ENCODE measurements at places on chromosomes 3 and 15.

GRCh38 chr3:21216598-21216997 is 534.4 kb downstream of the ZNF385D start:
- DNase-seq, result no peak

GRCh38 chr3:134623615-134624245 is 27.1 kb downstream of the KY start:
- no peak for DNase-seq

DNA sequence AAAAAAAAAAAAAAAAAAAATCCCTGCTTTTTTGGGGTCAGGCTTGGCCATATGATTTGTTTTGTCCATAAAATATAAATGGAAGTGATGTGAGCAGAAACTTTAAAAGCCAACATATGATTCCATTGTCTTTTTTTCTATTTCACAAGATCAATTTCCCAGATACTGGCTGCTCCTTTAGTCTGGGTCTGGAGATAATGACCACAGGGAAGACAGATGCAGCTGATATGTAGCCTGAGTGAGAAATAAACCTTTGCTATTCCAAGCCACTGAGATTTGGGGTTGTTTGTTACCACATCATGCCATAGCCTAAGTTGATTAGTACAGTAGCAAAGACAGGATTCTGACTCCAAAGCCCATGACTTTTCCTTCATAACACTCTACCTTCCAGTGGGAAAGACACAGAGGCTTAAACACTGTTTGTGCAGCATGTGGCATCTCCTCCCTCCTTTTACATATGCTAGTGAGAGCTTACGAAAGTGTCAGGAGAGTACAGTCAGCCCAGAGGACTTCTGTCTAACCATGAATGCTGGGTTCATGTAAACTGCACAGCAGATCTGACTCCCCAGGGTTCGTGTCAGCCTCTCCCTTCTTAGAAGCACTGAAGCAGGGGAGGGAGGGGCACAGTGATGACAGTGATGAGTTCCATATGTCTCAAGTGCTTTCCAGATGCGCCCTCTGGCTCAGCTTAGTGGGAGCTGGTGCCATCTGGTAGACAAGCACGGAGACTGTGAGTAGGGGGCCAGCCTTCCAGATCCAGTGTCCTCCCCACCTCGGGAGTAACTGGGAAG is 36.7 kb upstream of the SLC7A14 start:
- no peak for DNase-seq

DNA sequence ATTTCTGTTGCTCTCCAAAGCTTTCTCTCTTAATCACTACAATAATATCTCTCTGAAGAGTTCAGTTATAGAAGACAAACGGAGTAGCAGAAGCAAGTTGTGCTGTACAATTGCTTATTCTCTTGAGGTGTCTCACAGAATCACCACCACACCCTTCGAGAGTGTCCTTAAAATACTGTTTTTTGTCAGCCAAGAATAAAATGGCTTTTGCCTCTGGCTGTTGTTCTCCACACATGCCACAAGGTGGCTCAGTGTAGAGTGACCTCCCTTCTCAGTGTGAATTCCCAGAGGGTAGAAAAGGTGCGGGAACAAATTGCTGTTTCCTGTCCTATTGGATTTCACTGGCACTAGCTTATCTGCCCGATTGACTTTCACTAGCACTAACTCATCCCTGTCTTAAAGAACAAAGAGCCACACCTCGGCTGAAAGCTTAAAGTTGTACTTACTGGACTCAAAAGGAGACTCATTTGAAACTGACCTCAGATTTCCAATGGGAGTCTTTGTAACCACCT is 134.2 kb upstream of the SATB1 start:
- no peak for DNase-seq

DNA sequence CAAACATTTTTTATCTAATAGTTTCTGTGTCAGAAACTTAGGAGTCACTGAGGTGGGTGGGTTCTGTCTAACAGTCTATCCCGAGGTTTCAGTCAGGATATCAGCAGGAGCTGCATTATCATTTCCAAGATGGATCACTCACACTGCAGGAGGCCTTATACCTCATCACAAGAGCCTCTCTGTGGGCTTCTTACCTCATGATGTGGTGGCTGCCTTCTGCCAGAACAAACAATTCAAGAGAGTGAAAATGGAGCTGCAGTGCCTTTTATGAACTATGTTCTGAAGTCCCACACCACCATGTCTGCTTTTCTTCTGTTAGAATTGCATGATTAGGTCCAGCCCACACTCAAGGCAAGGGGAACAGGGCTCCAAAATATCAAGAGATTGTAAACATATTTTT is 27.9 kb downstream of the RFX7 start:
- DNase-seq, result no peak

DNA sequence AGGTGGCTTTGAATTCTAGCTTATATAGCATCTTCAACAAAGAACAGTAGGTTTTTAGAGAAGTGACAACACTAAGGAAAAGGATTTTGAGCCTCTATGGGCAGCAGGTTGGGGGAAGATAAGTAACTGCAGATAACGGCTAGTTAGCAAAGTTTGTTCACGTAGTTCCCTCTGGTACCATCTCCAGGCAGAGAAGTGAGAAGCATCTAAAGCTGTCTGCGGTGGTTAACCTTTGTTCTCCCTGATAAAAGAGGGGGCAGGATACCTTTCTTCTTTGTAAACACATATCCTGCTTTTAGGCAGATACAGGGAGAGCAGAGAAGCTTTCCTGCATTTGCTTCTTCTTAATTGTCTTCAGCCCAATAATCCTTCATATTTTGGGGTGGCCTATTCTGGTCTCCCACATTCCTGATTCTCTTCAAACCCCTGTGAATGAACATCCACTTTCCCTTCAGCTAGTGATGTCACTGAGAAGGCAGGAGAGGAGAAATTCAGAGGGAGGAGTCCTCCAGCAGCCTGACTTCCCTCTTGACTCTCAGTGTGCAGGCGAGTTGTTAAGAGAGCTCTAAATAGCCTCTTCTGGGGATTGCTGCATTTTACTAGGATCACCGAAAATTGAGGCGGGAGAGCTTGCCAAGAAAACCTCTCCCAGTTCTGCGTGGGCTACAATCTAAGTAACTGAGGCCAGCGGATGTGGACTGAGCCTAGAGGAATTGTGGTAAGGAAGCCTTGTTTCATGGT is 393.7 kb upstream of the C2CD4B start:
- DNase-seq, result no peak

GRCh38 chr3:5465183-5465582 is 277.7 kb downstream of the EDEM1 start:
- DNase-seq, result no peak

DNA sequence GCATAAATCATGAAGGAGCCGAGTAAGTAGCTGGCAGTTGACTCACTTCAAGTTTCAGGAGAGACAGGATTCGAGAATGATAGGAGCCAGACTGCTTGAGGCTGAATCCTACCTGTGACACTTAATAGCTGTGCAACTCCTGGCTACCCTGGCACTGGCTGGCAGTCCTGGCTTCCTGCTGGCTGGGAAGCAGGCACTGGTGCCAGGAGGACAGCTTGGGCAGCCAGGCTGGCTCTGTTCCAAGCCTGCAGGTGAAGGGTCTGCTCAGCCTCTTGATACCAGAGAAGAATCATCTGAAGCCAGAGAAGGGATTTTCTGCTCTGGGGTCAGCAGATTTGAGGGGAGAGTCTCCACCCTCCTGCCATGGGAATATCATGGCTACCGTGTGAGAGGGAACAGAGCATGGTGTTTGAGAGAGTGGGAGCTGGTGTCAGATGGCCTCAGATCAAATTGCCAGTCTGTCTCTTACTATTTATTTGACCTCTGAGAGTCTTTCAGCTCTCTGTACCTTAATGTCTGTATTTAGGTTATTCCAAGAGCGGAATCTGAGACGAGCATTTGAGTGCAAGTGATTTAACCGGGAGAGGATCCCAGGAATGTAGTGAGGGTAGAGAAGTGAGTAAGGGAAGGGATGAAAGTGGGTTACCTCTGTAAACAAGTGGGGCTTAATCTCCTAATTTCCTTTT is 4.4 kb upstream of the XIRP1 start:
- DNase-seq, result no peak

DNA sequence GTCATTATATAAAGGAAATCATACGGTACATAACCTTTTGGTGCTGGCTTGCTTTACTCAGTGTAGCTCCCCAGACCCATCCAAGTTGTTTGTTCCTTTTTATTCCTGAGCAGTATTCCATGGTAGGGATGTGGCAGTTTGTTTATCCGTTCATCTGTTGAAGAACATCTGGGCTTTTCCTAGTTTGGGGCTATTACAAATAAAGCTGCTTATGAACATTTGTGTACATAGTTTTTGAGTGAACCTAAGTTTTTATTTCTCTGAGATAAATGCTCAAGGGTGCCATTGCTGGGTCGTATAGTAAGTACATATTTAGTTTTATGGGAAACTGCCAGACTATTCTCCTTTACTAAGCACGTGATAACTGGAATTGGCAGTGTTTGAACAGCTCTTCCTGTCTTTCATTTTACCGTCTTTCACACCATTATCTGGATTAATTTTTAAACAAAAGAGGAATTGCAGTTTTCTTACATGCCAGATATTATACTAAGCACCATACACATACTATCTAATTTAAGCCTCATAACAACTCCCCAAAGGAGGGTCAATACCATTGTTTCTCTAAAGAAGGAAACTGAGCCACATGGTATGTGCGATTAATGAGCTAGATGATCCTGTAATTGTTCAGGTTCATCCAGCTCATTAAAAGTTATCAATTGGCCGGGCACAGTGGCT is 85.6 kb downstream of the PTPRG start:
- DNase-seq, result no peak

- DNase-seq, result no peak
These were observed 618.7 kb downstream of the SI start for GRCh38 chr3:164459521-164460151.

DNA sequence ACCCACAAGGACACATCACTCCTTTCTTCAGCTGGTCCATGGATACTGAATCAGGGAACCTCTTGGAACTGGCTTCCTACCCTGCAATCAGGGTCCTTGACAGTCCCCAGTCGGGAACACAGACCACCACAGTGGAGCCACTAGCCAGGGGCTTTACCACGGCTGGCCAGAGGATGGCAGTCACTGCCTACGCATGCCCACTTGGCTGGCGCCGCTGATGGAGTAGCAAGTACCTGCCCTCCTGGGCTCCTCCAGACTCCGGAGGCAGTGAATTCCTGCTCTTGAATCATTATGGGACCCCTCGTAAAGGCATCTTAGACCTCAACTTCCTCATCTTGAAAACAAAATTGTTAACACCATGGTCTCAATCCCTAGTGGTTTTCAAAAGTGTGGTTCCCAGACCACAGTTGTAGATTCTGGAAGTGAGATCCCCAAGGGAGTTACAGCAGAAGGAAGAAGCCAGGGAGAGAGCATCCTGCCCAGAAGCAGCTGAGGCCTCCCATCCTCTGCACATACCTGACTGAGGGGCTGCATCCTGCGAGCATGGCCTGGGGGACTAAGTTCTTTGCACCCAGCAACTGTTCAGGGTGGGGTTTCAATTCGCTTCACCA is 9.1 kb upstream of the SKIC8 start:
- no peak for DNase-seq

- no peak for DNase-seq
These were observed 193.3 kb downstream of the ZBTB20 start for GRCh38 chr3:114953800-114954199.

DNA sequence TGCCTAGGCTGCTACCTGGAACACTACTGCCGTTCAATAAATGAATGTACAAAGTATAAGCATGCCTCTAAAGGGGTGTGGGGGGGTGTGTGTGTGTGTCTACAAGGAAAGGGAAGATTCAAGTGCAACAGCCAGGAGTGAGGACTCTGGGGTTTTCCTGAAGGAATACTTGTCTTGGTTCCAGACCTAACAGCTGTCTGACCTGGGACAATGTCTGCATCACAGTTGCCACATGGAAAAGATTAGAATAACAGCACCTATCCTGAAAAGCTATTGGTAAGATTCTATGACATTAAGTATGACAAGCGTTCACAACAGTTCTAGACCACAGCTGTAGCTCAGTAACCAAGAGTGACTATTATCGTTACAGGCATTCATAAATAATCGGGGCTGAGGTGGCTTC is 345.2 kb downstream of the FOXP1 start:
- no peak for DNase-seq

DNA sequence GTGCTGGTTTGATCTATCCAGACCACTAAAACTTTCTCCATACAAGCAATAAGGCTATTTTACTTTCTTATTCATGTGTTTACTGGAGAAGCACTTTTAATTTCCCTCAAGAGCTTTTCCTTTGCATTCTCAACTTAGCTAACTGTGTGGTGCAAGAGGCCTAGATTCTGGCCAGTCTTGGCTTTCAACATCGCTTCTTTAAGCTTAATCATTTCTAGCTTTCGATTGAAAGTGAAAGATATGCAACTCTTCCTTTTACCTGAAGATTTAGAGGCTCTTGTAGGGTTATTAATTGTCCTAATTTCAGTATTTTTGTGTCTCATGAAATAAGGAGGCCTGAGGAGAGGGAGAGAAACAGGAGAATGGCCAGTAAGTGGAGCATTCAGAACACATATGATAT is 234.8 kb upstream of the GADL1 start:
- no peak for DNase-seq

DNA sequence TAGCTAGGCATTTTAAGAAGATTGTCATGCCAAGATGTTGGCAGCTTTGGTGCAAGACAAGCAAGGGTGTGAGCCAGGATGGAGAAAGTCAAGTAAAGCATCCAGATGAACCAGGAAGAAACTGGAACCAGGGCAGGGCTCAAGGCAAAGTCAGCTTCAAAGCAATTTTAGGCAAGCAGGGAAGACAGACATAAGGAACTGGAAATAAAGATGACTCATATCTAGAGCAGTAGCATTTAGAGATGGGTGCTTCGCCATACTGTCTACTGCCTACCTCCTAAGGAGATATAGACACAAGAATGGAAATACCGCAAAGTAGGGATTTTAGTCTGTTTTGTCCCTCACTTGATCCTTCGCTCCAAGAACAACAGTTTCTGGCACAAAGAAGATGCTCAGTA is 59.9 kb downstream of the RYR3 start:
- DNase-seq, result no peak

DNA sequence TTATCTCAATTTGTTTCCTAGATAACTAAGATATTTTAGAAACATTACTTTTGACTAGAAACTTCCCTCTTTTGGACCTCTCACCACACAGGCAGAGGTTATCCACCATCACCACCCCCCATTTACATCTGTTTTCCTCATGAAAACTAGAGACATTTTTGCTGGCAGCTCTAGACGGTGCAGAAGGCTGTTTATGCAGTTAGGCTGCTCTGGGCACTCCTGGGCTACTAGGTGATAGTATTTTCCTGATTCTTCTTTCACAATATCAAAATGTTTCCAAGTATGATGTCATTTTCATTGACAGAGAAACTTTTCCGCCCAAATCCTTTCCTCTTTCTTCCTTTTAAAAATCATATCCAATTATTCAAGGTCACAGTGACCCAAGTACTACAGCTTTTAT is 67.1 kb downstream of the PLOD2 start:
- DNase-seq, result no peak

DNA sequence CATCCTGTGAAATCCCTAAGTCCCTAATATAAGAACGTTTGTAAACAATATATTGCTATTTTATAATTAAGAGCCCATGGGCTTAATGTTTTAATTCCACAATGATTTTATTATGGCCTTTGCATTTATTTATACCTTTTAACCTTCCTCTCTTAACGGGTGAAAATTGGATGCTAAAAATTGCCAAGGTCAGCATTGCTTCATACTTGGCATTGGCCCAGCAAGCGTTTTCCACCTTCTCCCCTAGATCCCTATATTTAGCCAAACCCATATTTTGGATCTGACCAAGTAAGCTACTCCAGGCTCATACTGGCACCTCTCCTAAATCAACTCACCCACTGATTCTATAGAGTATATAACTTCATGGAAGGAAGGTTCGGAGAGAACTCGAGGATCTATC is 188.0 kb upstream of the NR2F2 start:
- no peak for DNase-seq

- DNase-seq, result no peak
These were observed 11.1 kb downstream of the SLC27A2 start for GRCh38 chr15:50192926-50193620.

GRCh38 chr3:118168175-118168574 is 866.5 kb downstream of the IGSF11 start:
- DNase-seq, result no peak
